ENCODE measurements at places on chromosomes 1 and 21.

GRCh38 chr21:34792504-34793089, 123.8 kb downstream of the CLIC6 start:
- no peak for DNase-seq

DNA sequence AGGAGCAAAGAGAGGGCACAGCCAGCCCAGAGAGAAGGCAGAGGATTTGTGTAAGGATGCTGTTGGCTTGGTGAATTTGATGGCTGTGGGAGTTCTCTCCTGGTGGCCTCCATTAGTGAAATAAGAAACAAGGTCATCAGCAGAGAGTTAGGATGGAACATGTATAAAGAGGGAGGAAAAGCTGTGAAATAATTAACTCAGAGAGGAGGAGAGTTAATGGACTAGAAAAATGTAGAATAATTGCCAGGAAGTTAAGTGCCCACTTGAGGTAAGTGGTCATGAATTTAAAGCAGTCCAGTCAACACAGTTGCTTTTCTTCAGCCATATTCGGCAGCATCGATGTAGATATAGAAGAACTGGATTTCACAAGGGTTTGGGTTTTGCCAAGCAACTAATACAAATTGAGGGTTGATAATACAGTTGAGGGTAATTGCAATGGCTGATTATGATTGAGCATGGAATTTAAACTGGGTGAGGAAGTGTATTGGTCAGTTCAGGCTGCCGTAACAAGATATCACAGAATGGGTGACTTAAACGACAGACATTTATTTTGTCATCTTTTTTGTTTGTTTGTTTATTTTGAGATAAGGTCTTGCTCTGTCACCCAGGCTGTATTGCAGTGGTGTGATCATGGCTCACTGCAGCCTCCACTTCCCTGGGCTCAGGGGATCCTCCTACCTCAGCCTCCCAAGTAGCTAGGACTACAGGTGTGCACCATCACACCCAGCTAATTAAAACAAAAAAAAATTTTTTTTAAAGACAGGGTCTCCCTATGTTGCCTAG, 31.7 kb upstream of the KLF17 start:
- no peak for DNase-seq

DNA sequence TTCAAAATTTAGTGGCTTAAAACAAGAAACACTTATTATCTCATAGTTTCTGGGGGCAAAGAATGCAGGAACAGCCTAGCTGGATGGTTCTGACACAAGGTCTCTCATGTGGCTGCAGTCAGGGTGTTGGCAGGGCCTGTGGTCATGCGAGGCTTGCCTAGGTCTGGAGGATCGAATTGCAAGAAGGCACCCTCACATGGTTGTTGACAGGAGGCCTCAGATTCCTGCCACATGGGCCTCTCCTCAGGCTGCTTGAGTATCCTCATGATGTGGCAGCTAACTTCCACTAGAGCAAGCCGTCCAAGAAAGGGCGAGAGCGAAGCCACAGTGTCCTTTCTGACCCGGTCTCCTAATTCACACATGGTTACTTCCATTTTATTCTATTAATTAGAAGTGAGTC, 6.2 kb upstream of the NRIP1 start:
- DNase-seq = no peak

- no peak for DNase-seq
Observed at GRCh38 chr1:231460614-231461013, 38.5 kb upstream of the EGLN1 start.

GRCh38 chr21:43884012-43884860, 19.2 kb downstream of the AGPAT3 start:
- DNase-seq = no peak

- DNase-seq = no peak
Observed at GRCh38 chr1:9797049-9797448, 26.7 kb downstream of the CLSTN1 start.

DNA sequence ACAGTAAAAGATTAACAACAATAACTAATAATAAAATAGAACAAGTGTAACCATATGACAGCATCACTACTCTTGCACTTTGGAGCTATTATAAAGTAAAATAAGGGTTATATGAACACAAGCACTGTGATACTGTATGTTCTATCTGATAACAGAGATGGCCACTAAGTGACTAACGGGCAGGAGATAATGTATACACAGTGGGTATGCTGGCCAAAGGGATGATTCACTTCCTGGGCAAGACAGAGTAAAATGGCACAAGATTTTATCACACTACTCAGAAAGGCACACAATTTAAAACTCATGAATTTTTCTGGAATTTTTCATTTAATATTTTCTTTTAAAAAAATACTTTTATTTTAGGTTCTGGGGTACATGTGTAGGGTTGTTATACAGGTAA, 12.3 kb downstream of the SLC9C2 start:
- no peak for DNase-seq

DNA sequence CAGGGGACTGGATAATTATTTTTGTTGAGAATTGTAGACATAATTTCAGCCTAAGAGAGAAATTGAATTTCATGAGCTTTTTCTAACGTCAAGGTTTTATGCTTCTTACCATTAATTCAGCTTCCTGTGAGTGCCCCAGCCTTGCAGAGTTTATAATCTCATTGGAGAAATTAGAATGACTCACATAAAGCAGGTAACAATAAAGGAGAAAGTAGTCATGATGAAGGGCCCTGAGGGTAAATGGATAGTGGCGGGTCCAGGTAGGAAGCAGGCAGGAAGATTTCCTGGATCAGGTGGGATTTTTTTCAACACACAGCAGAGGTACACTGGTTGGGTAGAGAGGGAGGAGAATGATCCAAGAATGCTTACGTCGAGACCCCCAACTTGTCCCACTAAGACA, 311.4 kb downstream of the BARHL2 start:
- DNase-seq = peak; percentile 9

GRCh38 chr1:204207136-204207616, 6.6 kb downstream of the GOLT1A start:
- DNase-seq = peak; percentile 58

GRCh38 chr1:183288583-183288982, 102.5 kb downstream of the LAMC2 start:
- no peak for DNase-seq

DNA sequence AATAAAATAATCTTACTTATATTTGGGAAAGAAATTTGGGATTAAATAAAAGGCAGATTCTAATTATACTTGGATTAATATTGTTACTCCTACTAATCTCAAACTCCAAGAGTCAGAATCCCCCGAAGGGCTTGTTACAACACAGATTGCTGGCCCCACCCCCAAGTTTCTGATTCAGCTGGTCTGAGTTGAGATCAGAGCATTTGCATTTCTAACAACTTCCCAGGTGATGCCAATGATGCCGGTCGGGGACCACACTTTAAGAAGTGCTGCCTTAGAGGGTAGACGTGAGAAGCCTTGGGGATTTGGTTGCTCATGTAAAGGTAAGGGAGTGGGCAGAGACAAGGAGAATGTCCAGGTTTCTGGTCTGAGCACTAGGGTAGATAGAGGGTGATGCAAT, 47.2 kb downstream of the FMN2 start:
- no peak for DNase-seq

- no peak for DNase-seq
Observed at GRCh38 chr1:203465146-203465798, 10.3 kb upstream of the PRELP start.
